ENCODE measurements at places on chromosomes 3 and 15.

GRCh38 chr3:80785475-80785874 is 976.0 kb downstream of the GBE1 start:
- DNase-seq: no peak

DNA sequence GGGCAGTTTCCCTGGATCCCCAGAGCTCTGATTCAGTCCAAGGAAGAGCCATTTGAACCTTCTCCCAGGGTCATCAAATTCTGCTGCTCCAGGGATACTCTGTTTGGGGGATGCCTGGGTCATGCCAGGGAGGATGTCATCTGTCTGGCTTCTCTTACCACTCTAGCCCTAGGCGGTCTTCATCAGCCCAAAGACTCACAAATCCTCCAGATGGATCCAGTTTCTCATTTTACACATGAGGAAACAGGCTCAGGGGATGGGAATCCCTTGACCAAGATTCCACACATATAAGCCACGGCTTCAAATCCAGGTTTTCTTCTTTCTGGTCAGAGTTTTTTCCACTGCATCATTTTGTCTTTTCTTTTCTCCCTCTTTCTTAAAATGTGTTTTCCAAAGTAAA is 36.7 kb downstream of the SLC28A1 start:
- DNase-seq: no peak

GRCh38 chr3:122563717-122564025 is 429 bp downstream of the PARP9 start:
- no peak for DNase-seq

DNA sequence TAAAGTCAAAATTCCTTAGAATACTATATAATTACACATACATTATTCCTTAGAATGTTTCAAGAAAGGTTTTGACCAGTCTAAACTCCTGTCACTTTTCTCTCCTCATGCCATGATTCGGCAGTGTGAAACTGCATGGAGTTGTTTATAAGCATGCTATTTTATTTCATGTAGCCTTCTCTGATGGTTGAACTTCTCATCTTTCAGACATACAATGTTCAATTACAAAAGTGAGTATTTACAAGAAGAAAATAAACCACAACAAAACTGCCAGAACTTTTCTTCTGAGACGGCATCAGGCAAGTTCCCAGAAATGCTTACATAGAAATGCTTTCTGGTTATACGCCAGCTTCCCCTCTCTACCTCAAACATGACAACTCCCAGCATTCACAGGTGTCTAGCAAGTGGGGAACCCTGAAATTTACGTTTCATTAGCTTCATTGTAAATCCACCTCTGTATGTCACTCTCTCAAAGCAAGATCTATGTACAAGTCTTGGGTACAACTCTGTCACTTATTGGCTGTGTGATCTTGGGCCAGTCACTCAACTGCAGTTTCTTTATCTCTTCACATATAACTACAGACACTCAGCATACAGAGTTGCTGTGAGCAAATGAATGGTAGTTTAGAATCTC is 42.7 kb downstream of the HDGFL3 start:
- DNase-seq: no peak

DNA sequence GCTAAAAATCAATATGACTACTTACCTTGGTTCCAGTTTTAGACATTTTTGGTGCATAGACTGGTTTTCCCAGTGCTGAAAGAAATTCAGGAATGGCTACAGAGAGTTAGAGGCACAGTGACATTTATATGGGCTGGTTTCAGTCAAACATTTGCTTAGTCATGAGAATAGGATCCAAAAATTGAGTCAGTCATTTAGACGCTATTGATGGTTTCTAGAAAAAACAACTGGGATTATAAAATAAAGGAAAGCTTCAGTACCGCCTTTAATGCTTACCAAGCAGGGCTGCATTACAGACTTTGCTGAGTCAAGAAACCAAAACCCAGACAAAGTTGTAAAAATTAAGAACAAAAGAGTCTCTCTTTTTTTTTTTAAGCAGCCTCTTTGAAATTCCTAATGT is at the start of gene CRYGS:
CRYGS (minus strand) TSS at position 100 of the 400 bp plus-strand sequence; CDS start at position 46, 54 bp downstream.
- no peak for DNase-seq

GRCh38 chr3:103847081-103848062 is 1412.6 kb downstream of the ZPLD1 start:
- no peak for DNase-seq

- no peak for DNase-seq
Observed at GRCh38 chr15:49758456-49758855, 137.6 kb downstream of the DTWD1 start.

DNA sequence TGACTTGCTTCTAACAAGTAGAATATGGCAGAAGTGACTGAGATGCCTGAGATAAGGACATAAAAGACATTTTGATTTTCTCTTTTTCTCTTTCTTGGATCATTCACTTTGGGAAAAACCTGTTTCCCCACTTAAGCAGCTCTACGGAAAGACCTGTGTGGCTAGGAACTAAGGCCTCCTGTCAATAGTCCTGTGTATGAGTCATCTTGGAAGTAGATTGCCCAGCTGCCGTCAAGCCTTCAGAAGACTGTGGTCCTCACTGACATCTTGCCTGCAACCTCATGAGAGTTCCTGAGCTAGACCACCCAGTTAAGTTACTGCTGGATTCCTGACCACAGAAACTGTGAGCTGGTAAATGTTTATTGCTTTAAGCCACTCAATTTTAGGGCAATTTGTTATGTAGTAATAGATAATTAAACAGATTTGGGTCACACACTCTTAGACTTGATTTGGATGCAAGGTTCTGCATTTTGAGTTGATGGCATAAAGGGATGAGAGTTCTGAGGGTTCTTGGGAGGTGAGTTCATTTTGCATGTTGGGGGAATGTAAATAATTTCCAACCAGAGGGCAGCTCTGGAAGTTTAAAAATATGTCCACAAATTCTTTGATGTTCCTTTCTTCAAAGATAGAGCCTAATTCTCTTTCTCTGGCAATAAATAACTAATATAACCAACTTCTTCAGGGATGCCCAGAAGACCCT is 229.2 kb downstream of the SQOR start:
- DNase-seq: no peak

DNA sequence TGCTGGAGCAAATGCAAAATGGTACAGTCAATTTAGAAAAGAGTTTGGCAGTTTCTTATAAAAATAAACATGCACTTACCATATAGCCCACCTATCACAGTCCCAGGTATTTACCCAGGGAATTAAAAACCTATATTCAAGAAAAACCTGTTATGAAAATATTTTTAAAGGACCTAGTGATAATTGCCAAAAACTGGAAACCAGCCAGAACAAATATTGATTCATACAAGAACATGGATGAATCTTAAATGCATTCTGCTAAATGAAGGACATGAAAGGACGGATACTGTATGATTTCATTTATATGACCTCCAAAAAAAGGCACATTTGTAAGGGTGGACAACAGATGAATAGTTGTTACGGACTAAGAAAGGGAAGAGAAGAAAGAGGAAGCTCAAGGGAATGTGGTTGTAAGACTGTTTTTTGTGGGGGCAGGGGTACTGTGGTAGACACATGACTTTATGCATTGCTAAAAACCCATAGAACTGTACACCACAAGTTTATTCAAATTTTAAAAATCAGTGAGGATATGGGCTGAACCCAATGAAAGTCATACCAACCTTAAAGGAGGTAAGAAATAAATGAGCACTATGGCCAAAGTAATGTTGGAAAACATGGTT is 61.0 kb downstream of the ZBBX start:
- DNase-seq: no peak

DNA sequence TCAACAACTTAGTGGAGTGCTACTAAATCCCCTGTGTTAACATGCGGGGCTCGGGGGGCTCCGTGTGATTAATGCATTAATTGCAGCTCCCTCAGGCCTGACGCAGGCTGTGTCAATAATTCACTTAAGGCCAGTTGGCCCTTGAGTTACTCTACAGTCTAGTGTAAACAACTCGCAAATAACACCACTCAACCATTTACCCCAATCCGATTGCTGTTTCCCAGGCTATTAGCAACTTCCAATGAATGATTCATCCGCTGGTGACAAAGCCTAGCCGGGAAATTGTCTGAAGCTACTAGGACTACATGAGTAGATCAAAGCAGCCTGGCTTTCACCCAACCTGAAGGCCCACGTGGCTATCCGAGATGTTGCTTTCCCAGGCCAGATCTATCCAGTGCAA is 121.3 kb upstream of the SOX14 start:
- DNase-seq: no peak

DNA sequence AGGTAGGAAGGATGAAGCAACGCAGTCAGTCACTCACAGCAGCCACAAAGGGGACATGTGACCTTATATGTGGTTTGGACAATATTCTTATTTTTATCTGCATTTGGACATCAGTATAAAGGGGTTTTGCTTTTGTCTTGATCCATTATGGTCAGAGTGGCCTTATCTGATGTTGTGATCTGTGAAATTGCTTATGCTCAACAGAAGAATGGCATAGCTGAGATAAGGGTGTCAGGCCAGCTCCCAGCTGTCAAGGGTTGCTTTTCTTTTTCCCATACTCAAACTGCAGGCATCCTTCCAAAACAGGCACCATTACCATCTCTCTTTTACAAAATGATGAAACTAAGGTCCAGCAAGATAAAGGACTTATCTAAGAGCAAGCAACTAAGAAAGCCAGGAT is 28.1 kb downstream of the DCLK3 start:
- no peak for DNase-seq
